ENCODE measurements at places on chromosomes 16 and 17.
A peak's percentile ranks its signal among the peaks of the same experiment; 100 is the strongest.

GRCh38 chr16:4534151-4534790 is 4.3 kb downstream of the CDIP1 start:
- DNase-seq = no peak

DNA sequence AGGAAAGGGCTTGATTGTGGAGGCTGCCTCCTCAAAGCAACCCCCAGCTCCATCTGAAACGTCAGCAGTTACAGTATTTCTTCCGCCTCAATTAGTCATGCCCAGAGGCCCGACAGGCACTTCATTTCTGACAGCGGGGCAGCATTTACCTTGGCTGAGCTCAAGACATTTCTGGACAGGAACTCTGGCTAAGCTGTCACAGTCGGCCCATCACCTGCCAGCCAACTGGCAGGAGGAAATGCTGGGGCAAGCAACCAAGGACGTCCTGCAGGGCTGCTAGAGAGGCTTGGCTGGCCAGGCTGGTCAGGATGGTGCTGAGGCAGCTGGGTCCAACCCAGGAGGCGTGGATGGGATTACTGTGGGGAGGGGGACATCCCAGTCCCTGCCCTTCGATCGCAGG is 27.8 kb downstream of the PLXDC1 start:
- no peak for DNase-seq

GRCh38 chr17:67449065-67449464 is 72.0 kb downstream of the PITPNC1 start:
- no peak for DNase-seq

DNA sequence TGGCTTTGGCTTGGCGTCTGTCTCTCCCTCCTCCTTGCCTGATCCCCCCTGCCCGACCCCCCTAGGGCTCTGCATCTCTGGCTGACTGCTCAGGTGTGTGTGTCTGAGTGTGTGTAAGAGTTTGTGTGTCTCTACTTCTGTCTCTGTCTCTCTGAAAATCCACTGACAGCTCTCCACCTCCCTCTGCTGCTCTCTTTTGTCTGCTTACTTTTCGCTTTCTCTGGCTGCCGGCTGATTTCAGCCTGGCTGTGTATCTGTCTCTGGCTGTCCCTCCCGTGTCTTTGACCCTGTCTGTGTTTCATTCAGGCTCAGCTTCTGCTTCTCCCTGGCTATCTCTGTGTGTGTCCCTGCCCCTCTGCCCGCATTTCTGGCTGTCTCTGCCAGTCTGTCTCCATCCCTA is 3.8 kb upstream of the SPEM1 start:
- no peak for DNase-seq

DNA sequence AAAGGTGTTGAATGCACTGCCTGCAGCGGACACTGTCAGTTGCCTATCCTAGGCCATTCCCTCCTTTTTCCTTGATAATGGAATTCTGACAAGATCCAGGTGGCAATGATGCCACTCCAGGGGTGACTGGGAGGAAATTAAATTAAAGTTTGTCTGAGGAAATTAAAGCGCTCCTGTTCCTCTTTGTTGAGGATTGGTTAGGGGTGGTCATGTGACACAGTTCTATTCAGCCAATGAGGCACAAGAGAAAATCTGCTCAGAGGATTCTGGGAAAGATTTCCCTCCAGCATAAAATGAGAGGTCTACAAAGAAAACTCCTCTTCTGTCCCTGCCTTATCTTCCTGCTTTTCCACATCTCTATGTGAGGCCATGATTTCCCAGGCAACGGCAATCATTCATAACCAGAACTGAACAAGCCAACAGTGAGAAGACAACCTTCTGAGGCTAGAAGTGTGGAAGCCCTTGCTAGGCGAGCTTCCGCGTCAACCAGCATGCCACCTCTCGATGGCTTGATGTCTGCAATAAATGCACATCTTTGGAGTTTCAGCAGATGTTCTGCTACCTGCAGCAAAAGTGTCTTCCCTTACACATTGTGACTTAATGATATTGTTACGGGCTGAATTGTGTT is 5.6 kb upstream of the BCO1 start:
- no peak for DNase-seq

DNA sequence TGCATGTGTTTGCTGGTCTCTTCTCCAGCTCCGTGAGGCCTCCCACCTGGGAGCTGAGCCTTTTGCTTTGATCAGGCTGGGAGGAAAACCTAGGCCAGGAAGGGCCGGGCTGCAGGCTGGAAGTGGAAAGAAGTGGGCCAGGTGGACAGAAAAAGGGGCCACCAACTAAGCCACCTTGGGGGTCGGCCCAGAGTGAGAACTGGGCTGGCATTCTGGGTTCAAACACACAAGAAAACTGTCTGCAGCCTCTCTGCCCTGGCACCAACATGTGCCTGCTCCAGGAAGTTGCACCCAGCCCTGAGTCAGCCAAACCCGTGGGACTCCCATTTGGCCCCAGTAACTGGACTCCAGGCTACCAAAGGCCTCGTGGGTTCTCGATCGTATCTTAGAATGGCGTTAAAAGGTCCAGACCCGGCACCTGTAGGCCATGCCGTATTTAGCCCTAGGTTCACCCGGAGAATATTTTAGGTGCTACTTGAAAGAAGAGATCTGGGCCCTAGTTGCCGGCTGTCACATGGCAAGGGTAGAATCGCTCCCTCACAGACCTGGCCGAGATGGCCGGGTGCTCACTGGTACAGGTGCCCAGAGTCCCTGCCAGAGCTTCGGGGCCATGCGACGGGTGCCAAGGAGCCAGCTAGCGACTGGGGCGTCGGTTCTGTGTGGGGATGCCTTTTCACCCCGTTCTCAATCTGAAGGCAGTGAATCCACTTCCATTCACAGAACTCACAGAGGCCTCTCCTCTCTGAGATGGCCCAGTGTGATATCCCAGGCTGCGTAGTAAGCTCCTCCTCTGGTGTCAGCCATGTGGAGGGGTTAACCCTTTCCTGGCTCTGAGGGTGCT is 236.6 kb downstream of the MRTFB start:
- DNase-seq = no peak

DNA sequence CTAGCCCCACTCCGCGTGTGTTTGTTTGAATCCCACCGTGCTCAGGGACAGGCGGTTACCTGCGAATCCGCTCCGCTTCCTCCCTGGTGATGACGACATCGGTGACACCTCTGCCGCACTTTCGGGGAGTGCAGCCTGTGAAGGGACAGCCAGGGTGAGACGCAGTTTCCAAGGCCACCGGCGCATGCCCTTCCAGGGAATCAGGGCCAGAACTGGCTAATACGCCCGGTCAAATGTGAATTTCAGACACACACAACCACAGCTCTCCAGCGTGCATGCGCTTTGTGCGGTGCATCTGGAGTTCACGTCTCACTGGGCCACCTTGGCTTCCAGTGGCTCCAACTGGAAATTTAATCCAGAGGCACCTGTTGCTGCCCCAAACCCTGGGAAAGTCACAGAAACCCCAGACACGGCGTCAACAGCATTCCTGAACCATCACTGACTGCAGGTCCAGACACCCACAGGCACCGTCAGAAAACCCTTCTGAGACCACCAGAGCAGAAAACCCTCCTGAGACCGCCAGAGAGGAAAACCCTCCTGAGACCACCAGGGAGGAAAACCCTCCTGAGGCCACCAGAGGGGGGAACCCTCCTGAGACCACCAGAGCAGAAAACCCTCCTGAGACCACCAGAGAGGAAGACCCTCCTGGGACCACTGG is 6.6 kb upstream of the HEXD start:
- DNase-seq = no peak

- DNase-seq = no peak
Measured at GRCh38 chr17:68584581-68585303, 16.4 kb downstream of the FAM20A start.

GRCh38 chr16:51056331-51056730 is 94.7 kb downstream of the SALL1 start:
- no peak for DNase-seq

DNA sequence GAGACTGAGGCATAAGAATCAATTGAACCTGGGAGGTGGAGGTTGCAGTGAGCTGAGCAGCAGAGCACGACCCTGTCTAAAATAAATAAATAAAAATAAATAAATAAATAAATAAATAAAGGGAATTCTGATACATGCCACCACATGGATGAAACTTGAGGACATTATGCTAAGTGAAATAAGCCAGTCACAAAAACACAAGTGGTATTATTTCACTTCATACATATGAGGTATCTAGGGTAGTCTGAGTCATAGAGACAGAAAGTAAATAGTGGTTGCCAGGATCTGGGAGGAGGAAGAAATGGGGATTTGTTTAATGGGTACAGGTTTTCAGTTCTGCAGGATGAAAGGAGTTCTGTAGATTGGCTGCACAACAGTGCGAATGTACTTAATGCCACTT is 16.3 kb downstream of the PIPOX start:
- DNase-seq = peak; percentile 30

DNA sequence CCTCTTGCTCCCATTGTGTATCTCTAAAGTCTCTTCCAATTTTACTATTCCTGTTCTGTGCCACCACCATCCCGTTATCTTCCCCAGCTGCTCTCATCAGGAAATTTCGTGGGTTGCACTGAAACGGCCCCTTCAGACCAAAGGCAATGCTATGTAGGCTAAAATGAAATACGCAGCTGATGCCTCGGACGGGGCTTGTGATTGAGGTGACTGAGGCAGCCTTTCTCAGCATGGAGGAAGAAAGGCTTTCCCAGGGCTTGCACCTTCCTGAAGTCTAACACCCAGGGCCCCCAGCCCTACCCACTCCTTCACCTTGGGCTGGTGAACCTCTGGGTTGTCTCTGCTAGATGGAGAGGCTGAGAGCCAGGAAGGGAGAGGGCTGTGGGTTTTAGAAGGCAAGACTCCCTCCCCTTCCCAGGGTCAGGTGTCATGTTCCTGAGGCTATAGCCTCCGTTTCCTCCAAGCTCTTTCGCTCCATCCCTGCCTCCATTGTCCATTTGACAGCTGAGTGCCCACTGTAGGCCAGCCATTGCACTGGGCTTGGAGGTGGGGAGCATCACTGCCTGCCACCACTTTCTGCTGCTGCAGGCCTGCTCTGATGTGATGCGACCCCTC is 7.8 kb downstream of the CCDC200 start:
- no peak for DNase-seq

GRCh38 chr16:26120729-26121128 is 429.0 kb downstream of the HS3ST4 start:
- no peak for DNase-seq

DNA sequence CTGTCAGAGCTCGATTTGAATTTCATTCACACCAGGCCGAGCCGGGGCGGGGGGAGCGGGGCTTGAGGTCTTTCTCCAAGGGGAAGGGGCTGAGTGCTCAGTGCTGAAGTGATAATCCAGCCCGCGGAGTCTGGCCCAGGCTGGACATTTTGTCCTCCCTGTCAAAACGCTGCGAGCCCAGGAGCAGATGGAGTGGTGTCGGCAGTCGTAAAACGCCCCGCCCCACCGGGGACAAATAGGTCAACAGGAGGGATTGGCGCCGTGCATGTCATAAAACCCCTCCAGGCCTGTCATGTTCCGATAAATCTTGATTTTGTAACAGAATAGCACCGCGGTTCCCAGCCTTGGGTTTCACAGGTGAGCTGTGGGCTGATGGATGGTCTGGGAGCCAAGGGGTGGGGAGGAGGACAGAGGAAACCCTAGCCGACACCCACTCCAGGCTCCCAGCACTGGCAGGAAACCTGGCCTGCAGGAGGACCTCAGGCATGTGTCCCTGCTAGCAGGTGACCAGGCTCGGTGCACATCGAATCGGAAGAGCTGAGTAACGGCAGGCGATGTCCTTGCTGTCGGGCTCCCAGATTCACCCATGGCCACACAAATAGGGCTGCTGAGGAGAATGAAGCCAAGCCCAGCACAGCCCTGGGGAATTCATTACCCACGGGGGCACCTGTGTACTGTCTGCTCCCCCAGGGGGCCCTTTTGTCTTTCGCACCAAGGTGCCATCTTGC is 341.4 kb downstream of the FOXL1 start:
- no peak for DNase-seq

- DNase-seq = no peak
Measured at GRCh38 chr17:74582633-74583032, 9.4 kb downstream of the CD300LD start.

GRCh38 chr16:70730944-70731343 is 45.1 kb upstream of the MTSS2 start:
- no peak for DNase-seq

DNA sequence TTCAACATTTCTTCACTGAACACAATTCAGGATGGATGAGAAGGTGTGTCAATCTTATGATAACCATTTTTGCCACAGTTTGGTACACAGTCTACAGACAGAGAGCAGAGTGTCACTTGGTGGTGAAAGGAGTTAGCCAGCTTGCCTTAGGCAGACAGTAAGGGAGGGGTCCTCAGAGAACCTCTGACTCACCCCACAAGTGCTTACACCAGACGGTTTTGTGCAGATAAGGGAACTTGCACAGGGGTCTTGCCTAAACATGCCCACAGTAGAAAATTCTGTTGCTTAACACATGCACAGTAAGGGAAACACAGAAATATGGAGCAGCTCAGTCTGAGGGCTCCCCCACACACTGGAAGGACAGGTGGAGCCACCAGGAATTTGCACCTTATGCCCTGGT is 204.5 kb upstream of the CDH8 start:
- no peak for DNase-seq

DNA sequence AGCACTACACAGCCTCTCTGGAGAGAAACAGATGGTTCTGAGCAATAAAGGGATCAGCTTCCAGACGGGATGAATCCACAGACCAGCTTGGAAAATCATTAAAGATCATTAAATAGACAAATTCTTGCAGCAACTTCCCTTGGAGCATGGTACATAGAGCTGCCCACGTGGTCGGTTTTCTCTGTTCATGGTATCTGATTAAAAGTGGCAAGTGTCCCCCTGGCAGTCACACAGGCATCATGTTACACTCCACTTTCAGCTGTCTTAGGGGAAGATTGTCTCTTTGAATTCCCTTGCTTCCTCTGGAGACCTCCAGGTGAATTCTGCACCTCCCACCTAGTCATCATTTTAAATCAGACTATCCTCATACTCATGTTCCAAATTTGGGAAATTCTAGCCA is 92.2 kb upstream of the CACNG3 start:
- no peak for DNase-seq

DNA sequence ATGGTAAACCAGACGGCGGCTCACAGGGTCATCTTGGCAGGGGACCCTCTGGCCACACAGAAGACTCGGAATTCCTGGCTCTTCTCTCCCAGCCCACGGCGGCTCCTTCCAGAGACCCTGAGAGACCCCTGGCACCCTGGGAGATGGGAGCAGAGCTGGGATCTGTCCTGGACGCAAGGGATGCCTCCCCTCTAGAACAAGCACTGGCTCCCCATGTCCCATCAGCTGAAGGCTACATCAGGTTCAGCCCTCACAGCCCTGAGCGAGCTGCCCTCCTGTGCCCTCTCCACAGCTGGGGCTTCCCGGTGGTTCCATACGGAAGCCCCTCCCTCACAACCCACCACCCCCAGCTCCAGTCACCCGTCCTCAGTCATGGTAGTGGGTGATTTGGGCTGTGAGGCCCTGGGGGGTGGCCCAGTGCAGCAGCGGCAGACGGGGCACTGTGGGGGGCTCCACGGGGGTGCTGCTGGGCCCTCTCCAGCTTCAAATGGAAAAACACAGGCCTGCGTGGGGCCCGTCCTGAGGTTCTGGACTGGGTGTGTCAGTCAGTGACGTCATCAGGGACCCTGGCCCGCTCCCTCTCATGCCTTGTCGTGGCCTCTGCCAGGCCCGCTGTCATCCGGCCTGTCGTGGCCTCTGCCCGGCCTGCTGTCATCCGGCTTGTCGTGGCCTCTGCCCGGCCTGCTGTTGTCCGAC is 13.0 kb upstream of the CBFA2T3 start:
- DNase-seq = no peak

Data from RKO (cell line).